ENCODE measurements at places on chromosomes 3 and 15.

DNA sequence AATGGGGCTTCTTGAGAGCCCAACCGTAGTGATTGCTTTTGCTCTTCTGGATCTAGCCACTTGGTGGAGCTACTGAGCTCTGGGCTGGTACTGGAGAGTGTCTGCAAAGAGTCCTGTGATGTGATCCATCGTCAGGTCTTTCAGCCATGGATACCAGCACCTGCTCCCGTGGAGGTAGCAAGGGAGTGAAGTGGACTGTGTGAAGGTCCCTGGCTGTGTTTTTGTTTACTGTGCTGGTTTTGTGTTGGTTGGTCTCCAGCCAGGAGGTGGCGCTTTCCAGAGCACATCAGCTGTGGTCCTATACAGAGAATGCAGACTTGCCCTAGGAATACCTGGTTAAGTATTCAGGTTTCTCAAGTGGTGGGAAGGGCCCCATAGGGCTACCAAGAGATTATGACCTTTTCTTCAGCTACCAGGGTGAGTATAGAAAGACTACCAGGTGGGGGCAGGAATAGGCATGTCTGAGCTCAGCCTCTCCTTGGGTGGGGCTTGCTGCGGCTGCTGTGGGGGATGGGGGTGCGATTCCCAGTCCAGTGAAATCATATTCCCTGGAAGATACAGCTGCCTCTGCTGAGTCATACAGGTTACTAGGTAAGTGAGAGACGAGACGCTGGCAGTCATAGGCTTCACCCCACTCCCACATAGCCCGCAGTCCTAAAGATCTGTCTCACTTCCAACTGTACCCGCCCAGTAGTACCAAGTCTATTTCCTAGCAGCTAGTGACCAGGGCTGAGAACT, 733.7 kb downstream of the ZNF385D start:
- DNase-seq: no peak

- DNase-seq: no peak
Measured at GRCh38 chr3:140176526-140176925, 241.5 kb downstream of the CLSTN2 start.

GRCh38 chr3:27986234-27986879, 255.1 kb upstream of the CMC1 start:
- DNase-seq: no peak

DNA sequence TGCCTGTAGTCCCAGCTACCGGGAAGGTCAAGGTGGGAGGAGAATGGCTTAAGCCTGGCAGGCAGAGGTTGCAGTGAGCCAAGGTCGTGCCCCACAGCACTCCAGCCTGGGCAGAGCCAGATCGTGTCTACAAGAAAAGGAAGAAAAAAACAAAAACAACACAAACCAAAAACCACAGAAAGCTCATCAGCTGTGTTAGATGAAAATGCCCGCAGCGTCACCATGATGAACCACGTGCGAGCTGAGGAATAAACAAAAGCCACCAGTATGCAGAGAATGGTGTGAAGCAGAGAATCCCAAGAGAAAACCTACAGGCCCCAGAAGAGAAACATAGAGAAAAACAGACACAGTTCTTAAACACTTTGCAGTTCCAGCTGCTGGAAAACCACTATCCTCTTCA, 19.7 kb upstream of the TM4SF19 start:
- DNase-seq: no peak

All from activated CD4-positive, alpha-beta memory T cell treated with anti-CD3 and anti-CD28 coated beads for 36 hours (primary cell).